ENCODE measurements at places on chromosomes 3 and 15. TPM values are rescaled to one million over a fixed set of nuclear protein-coding genes. Genes with fewer than 3 reads are reported as not detected.

Gene REC114
- total RNA-seq: 5.1 TPM

DNA sequence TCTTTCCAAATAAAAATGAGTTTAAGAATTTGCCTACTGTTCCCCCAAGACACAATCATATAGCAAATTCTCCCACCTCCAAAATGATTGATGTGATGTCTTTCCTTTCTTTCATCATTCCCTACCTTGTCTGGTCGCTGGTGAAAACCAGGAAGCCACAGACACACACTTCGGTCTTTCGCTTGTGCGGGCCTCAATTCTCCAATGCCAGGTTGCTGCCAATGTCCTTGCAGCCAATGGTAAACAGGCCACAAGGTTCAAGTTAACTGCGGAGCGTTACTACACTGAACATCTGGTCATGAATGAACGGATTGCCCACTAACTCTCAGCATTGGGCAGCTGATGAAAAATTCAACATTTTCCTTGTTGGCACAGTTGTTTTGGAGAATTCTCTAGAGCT is 192.2 kb downstream of the FOXP1 start:
- no peak for DNase-seq

GRCh38 chr15:100759698-100760356 is 119.8 kb upstream of the ALDH1A3 start:
- DNase-seq: no peak

DNA sequence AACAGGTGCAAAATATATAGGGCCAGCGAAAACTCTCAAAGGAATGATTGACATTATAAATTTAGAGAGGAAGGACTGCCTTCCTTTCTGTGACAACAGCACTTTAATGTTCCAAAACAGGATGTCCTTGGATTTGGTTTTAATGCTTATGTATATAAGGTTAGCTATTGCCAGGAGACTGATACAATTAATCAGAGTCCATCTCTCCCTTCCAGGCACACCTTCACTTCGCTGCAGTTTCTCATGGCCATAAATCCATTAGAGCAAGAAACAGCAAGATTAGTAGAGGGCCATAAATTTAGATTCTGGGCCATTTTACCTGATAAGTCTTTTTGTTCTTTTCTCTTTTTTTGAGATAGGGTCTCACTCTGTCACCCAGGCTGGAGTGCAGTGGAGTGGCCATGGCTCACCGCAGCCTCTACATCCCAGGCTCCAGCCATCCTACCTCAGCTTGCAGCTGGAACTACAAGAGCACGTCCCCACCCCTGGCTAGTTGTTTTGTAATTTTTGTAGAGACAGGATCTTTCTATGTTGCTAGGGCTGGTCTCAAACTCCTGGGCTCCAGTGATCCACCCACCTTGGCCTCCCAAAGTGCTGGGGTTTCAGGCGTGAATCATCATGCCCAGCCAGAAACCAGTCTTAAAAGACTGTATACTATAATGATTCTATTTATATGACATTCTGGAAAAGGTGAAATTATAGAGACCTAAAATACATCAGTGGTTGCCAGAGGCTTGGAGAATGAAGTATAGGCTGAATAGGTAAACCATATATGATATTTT is 15.7 kb upstream of the TFRC start:
- no peak for DNase-seq

Gene MOBP
- not detected for total RNA-seq

Gene INSYN1
- total RNA-seq: 88.8 TPM

Gene ACAN
- 0.23 TPM for total RNA-seq

Gene ZNF80
- total RNA-seq: not detected

Gene CMTM8
- total RNA-seq: 6.2 TPM

GRCh38 chr3:136979684-136980083 is 21.9 kb downstream of the IL20RB start:
- DNase-seq: no peak

DNA sequence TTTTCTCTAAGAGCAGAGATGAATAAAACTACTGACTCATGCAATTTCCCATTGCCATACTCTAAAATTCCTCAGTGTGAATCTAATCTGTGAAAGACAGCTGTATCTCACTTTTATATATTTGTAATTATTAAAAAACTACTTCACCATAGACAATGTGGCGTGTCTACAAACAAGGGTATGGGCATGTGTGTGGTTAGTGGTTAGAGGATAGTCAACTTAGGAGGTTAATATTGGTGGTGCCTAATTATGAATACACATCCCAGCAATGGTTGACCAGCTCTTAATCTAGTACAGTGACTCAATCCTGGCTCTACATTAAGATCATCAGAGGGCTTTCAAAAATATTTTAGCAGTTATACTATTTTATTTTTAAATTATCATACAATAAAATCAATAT is 94.5 kb downstream of the GOLIM4 start:
- no peak for DNase-seq

DNA sequence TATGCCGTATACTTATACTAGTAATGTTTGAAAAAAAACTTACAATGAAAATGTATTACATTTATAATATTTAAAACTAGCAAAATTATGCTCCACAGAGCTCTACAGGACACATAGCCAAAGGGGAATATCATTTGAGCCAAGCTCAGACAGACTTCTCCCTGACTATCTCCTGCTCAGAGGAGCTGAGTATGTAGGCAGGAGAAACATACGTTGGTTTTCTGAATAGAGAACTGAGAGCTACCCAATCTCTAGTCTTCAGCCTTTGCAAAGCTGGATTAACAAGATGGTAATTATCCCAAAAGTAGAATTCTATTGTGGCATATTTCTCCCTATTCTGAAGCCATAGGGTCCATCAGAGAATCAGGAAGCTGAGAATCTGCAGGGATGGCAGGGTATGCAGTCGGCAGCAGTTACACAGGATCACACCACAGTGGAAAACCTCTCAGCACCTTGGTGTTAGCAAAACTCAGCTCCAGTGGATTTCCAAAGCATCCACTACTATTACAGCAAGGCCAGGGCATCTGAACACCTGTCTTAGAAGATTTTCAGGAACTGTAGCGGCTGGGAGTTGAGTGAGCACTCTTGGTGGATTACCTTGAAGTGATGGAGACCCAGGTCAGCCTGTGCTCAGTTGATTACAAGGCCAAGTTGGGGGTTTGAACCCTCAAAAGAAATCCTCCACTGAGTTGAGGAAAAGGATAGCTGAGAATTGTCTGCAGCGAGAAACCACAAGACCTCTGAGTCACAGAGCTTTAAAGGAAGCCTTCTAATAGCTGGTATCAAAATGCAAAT is 30.1 kb downstream of the GPR15 start:
- no peak for DNase-seq

Gene CTXN2
- not detected for total RNA-seq
